ENCODE measurements at places on chromosomes 4 and X. TPM values are rescaled to one million over a fixed set of nuclear protein-coding genes. Genes with fewer than 3 reads are reported as not detected.

DNA sequence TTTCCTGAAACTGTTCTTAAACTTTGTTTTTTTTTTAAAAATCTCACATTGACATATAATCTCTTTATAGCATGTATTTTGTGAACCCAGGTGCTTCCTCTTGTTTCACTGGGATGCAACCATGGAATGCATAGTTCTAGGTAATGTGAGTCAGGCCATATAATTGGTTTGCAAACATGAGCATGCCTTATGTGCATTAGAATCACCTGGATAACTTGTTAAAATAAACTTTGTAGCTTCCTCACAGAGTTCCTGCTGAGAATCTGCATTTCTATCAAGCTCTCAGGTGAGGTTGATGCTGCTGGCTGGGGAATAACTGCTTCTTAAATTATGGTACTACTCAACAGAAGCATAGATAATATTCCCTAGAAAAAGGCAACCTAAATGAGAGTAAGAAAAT is 940.3 kb upstream of the LCORL start:
- no peak for DNase-seq

DNA sequence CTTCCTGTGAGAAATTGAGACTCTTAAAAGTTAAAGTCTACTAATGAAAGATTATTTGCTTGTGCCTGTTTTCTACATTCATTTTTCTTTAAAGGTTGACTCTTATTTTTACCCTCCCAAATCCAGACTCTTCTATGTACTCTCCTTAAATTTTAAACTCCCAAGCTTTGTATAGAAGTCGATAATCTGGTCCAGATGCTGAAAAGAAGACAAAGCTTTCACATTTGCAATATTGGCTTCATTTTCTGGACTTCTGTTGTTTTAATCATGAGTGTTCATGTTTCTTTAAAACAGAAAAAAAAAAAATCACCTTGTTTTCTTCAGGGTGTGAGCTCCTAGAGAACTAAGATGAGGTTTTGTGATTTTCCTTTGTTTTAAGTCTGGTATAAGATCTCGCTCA is 53.2 kb upstream of the TBC1D14 start:
- DNase-seq, result no peak

DNA sequence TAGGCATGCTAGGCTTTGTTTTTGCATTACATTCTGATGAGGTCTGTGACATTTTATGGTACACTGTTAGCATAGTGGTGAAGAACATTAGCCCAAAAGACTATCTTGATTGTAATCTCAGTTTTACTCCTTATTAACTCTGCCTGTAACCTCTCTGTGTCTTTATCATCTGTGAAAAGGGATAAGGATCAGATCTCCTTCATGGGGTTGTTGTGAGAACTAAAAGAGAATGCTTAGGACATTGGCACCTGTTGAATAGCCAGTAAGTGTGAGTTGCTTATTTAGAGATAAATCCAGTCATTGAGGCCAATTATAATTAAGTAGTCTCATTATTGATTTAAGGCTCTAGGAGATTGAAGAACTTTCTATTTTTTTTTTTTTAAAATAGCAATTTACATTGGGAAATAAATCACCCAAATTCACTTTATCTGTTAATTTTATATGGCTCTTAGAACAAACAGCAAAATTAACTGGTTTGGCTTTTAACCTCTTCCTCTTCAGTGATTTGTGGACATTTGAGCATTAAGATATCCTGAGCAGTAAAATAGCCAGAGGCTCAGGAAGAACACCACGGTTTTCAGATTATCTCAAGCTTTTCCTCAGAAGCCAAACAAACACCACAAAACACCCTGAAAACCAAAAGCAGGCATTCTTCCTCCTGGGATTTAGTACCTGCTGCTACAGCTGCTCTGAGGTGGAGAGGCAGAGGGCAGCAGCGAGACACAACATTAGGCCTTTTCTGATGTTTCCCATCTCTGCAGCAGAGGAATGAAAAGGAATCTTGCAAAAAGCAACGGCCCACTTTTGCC is 192.9 kb downstream of the ARHGAP10 start:
- peak; percentile 43 for DNase-seq

- DNase-seq, result no peak
Observed at GRCh38 chrX:23902419-23902818, 5.3 kb downstream of the APOO start.

The COX7B gene
- 175 TPM for total RNA-seq

Data from dorsolateral prefrontal cortex (tissue), 122 donors.